ENCODE measurements at places on chromosomes 1 and 21. TPM values are rescaled to one million over a fixed set of nuclear protein-coding genes. Genes with fewer than 3 reads are reported as not detected.

The TTC34 gene
- 0.39 TPM for total RNA-seq

The SLC2A5 gene
- not detected for total RNA-seq

The ALPL gene
- total RNA-seq, result not detected

DNA sequence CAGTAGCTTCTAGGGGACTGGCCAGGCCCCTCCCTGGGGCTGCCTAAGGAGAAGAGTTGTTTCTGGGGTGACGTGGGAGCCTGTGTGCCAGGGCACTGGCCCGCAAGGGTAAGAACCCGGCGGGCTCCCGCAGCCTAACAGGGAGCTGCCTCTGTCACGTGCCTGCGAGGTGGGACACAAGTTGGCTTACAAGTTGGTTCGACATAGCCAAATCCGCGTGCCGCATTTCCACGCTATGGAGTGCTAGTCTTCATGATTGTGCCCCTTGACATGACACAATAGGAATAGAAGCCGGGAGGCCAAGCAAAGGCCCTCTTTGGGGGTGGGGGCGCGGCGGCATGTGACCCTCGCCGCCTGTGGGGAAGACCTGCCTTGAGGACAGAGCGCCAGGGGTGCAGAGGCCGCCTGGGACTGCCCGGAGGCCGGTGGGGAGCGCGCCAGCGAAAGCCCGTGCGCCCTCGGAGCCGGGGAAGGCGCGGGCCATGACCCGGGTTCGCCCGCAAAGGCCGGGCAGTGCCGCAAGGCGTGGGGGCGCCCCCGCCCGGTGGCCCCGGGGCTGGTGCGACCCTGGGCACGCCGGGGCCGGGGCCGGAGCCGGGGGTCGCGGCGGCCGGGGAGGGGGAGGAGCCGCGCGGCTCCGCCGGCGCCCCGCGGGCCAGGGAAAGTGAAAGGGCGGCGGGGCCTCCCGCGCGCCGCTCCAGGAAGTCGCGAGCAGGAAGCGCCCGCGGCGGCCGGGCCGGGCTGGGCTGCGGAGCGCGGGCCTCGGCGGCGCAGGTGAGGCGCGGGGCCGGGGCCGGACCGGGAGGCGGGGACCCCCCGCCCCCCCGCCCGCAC lies at the start of gene SLC37A1:
TSS of gene SLC37A1 (plus strand) at position 702 of the 834 bp plus-strand sequence. CDS start 4,603 bp downstream, outside the sequence.
- DNase-seq, result peak; percentile 44

- DNase-seq, result no peak
Observed at GRCh38 chr1:81543764-81544163, 257.0 kb upstream of the ADGRL2 start.

- DNase-seq, result no peak
Observed at GRCh38 chr1:35886577-35887431, 3.8 kb downstream of the AGO1 start.

- DNase-seq, result no peak
Observed at GRCh38 chr1:26475989-26476388, 3.7 kb downstream of the HMGN2 start.

- DNase-seq, result peak; percentile 99
Observed at GRCh38 chr1:12477936-12478611, 139.9 kb downstream of the DHRS3 start.

The GUCA2B gene
- 0.26 TPM for total RNA-seq

DNA sequence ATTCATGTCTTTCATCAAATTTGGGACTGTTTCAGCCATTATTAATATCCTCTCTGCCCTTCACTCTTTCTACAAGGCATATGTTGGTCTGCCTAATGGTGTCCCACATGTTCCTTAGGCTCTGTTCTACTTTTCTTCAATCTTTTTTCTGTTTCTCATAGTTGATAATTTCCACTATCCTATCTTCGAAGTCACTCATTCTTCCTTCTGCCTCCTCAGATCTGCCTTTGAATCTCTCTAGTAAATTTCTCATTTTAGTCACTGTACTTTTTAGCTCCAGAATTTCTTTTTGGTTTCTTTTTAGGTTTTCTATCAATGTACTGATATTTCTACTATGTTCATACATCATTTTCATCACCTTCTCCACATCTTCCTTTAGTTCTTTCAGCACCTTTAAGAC lies 20.0 kb upstream of the NIBAN1 start:
- no peak for DNase-seq

DNA sequence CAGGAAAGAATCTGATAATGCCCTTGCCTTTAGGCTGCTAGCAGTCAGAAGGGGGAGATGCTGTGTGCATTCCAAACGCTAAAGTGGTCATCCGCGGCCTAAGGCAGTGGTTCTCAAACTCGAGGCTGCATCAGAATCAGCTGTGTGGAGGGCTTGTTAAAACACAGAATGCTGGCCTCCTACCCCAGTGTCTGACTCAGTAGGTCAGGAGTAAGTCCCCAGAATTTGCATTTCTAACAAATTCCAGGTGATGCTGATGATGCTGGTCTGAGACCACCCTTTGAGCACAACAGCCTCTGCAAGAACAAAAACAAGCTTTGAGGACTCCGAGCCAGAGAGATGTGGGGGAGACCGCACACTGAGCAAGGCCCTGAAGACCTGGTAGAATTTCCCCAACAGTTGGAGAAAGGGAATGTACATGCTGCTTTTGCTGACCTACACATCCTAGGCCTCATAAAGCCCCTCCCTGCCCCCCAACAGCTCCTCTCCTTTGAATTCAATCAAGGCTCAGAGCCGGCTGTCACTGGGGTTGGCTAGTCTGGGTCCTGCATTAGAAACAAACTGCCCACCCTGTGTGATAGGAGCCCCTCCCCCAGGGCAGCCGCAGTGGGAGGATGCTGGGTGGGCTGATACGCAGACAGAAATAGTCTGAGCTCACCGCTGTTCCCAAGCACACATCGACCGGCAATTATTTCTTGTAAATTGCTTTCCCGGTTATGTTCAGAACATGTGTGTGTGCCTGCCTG lies 27.1 kb downstream of the SHISAL2A start:
- DNase-seq, result no peak

The JMJD4 gene
- total RNA-seq, result 46.1 TPM

GRCh38 chr1:97138515-97139032 lies 417.0 kb downstream of the PTBP2 start:
- DNase-seq, result peak; percentile 5

DNA sequence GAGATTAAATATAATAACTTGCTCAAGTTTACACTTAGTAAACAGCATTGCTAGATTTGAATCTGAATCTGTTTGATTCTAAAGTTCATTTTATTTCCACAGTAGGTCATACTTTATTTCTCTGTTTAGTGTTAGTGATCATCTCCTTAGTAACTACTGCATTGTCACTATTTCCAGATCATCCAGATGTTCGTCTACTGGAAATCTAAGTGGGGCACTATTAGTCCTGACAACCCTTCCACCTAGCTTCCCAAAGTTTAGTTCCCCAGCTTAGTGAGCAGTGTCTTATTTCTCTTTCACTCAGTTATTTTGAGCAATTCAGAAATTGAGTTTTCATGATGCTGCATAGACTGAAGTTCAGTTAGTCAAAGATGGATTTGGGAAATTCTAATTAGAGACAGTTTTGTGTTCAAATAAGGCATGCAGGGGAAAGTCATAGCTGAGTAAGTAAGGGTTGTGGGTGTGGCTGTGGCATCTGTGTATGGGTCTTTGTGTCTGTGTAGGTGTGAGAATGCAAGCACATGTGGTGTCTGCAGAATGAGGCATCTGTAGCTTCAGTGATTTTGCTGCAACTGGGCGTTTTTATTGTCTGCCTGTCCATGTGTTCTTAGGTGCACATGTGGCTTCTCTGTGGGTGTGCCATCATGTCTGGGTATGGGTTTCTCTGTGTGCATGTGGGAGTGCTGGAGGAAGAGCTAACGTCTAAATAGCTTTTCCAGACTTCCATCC lies 107.3 kb downstream of the NTMT2 start:
- no peak for DNase-seq

DNA sequence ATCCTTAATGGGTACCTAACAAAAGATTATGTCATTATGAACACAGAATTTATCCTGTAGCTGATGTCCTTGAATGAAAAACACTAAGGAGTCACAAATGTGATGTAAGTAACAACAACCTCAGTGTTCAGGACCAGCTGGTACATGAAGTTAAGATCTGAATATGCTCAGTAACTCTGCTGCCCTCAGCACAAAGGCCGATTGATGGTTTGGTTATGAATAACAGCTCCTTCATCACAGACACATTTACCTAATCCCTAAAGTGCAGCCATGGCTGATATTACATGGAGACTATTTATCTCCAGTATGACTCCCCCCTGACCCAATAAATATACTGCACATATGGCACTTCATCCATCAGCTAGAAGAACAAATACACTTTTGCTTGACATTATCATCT lies 75.2 kb downstream of the PLPPR5 start:
- DNase-seq, result no peak

DNA sequence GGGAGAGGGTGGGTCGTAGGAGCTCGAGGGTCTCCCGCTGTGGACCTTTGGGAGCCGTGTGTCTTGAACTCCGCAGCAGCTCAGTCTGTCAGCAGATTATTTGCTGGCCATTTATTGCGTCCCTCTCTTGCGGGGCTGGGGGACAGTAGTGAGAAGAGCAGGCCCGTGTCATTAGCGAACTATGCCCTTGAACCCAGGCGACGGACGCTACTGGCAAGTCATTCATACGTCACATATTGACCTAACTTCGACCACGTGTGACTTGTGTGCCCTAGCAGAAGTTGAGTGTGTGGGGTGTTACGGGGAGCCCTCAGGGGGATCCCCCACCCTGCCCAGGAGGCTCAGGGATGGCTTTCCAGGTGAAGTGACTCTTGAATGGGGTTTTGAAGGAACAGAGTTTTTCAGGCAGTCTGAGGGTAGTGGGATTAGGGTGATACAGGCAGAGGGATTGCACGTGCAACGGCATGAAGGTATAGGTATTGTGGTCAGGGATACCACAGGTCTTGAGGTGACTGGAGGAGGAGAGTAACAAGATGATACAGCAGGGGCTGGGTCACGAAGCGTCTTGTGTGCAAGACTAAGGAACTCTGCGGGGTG lies 13.0 kb downstream of the RCC1 start:
- peak; percentile 65 for DNase-seq

- DNase-seq, result no peak
Observed at GRCh38 chr1:82125119-82125518, 324.4 kb downstream of the ADGRL2 start.
